ENCODE measurements at places on chromosomes 3 and 15.

DNA sequence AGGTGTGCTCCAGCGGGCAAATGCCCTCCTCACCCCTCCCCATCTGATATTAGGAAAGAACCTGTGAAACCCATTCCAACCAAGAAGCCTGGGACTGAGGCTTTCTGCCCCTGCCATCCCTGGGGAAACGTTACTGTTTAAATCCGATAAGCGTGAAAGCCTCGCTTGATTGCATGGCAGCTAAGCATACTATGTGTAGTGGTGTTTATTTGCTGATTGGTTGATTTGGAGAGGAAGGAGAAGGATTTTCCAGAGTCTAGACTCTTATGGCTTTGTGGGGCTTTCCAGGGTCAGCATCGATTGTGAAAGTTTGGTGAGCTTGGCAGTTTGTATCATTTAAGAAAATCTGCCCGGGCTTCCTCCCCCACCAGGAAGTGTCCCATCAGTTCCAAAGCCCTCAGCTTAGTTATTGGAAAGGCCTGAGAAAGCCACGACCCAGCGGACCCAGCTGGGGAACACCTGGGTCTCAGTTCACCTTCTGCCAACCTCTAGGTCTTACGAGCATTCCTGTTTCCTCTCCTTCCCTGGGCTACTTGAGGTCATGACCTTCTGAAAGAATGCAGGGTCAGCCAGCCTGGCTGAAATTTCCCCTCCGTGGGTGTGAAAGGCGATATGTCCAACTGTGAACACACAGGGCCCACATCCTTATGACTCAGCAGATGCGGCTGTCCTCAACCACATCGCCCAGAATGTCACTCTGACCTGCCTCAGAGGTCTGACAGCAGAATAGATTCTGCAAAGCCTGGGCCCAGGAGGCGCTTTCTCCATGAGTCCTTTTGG, 62.8 kb upstream of the HERC1 start:
- no peak for DNase-seq

DNA sequence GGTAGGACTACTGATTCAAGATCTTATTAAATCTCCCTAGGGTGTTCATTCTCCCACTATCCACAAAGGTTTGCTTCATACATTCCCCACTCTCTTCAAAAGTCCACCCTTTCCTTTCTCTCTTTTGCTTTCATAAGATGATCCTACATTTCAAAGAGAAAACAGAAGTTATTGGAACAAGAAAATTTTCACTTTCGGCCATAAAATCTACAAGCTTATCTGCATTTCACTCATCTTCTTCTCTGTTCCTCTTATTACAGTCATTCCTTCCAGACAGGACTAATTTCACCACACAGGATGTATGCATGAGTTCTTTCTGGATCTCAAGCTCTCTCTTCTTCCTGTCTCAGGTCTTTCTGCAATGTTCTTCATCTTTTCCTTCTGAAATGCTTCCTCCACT, 238.7 kb downstream of the ISL2 start:
- no peak for DNase-seq

DNA sequence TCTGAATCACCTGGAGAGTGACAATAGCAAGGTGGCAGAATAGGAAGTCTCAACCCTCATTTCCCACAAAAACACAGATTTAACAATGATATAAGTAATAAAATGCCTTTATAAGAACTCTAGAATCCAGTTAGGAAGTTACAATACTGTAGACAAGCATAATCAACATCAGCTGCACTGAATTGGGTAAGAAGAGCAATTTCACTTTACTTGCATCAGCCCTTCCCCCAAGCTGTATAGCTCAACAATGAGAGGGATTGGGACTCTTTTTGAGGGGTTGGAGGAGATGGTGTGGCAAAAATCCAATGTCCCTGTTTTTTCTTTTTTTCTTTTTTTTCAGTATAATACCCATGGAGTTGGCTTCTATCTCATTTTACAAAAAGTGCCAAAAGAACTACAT, 63.1 kb downstream of the SERP1 start:
- DNase-seq, result no peak

DNA sequence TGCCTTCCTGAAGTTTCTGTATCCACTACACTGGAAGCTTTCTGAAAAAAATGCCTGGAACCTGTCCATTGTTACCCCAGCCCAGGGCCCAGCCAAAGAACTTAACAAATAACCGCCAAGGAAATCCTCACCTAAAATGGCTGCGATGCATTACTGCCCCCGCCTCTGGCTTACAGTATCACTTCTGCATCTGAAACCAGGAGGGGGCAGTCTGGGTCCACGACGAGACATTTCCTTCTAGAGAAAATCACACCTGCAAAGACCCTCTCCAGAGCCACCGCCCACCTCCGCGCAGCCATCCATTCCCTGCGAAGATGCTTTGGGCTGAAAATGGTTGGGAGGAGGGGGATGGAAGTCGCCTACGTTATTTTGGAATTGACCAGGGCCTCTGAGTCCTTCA, 22.4 kb upstream of the CELF6 start:
- DNase-seq, result no peak

DNA sequence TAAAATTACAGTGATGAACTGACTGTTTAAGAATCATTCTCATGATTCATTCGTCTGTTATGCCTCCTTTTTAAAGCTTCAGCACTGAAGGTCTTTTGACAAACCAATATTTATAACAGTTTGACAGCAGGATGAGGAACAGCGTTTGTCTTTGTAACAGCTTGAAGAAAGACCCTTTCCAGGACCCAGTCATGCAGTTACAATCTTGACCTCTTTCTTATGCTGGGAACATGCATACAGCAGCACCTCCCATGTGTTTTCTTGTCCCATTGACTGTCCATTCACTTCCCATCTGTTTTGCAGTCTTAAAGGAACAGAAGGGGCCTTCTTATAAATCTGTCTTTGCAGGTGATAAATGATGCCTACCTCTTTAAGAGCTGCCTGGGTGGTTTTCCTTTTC, 87.2 kb downstream of the OPA1 start:
- DNase-seq, result no peak

DNA sequence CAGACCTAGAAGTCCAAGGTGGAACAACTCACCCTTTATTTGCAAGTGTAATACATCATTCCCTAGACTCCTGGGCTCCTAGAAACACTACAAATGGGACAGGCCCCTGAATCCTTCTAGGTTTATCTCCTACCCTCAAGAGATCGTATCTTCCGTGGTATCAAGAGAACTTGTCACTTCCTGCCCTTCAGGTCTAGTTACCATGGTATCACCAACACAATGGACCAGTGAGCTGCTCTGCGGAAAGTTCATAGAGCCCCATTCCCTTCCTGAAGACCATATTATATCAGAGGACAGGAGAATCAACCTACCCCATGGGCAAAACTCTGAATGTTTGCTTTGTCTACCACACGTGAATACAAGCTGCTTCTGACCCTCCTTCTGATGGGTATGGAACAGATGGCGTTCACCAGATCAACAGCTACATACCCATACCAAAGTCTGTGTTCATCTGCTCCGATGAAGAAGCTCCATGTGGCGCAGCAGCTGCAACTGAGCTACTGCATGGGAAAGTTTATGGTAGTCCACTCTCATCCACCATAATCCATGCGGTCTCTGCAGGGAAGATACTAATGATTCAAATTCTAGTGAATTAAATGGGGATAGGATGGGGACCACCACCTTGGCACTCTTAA, 84.6 kb upstream of the KLF13 start:
- DNase-seq, result no peak

GRCh38 chr3:54056521-54056920, 65.8 kb upstream of the CACNA2D3 start:
- DNase-seq, result no peak

GRCh38 chr3:123018683-123019082, 8.9 kb downstream of the SEMA5B start:
- no peak for DNase-seq

DNA sequence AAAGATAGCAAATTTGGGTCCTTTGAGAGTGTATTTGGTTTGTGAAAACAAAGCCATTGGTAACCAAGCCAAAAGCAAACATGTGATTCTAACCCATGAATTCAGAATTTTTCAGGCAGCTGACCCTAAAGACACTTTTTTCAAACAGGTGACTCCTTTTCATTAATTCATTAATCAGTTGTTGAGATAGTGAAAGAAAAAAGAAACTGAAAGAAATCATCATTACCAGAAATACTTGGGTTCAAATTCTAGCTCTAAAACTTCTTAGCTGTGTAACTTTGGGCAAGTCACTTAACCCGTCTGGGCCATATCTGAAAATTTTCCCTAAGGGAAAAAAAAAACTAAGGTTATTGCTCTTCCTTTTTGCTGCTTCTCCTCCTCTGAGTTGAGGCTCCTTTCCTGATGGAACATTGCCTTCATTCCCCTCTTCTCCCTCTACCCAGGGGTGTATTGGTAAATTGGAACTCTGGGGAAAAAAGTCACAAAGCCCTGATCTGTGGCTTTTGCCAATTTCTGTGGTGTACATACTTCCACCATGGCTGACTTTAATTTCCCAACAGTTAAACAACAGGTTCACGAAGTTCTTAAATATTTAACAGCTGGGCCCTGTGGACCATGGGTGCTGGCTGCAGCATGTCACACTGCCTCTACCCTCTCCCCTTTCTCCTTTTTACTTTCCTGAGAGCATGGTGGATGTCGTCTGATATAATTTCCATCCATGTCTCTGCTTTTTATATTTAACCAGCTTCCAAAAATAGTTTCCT, 120.3 kb downstream of the ASB7 start:
- no peak for DNase-seq

GRCh38 chr3:137041686-137042085, 83.9 kb downstream of the IL20RB start:
- no peak for DNase-seq

DNA sequence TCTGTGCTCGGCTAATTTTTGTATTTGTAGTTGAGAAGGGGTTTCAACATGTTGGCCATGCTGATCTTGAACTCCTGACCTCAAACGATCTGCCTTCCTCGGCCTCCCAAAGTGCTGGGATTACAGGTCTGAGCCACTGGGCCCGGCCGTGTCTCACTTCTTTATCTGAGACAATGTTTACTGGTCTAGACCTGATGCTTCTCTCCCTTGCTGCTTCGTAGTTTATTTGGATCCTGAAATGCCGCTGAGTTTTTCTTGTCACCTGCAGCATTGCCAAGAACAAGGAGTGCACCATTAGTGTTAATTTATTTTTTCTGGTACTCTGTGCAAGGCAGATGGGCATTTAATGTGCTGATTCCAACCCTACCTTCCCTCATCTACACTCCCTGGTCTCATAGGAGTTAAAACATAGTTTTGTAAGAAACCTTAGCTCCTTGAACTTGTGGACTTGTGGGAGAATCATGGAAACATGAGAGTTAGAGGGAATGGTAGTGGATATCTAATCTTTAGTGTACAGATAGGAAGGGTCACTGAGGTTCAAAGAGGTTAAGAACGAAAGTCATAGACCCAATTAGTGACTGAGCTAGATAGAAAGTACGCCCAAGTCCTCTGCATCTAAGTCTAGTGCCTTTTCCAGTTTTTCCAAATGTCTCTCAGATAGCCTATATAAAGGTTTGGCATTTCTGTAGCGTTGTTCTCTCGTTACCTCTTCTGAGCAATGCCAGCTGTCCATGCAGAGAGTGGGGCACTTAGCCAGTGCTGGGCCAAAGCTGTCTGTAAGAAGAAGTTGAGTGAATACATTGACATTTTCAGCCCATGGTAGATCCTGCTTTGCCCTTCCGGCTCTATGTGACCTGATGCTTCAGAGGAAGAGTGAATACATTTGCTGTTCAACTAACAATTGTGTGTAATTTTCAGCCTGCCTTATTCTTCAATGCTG, 244.1 kb downstream of the LPP start:
- DNase-seq, result no peak

- DNase-seq, result no peak
These were observed 528.1 kb downstream of the FOXP1 start for GRCh38 chr3:71055257-71056001.

GRCh38 chr15:93983526-93983925, 247.8 kb upstream of the MCTP2 start:
- DNase-seq, result no peak

GRCh38 chr3:86743233-86743632, 247.7 kb downstream of the VGLL3 start:
- no peak for DNase-seq

GRCh38 chr3:191792580-191792979, 331.6 kb downstream of the PYDC2 start:
- no peak for DNase-seq

DNA sequence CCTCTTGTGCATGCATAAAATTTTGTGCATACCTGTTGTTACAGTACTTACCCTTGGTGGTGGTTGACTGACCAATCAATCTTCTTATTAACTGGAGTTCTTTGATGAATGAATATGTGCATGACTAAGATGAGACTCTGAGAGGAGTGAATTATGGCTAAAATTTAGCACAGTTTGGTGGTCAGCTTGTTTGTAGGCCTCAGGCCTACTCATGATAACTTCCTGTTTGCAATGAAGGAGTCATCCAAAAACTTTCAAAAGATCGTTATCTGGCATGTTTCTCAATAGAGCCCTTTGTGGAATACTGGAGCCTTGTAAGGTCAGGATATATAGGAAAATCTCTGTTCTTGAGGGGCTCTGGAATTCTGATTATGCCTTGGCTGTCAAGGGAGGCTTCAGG, 66.5 kb downstream of the LEKR1 start:
- no peak for DNase-seq

- DNase-seq, result no peak
These were observed 54.2 kb upstream of the TMCO5A start for GRCh38 chr15:37880009-37880834.

DNA sequence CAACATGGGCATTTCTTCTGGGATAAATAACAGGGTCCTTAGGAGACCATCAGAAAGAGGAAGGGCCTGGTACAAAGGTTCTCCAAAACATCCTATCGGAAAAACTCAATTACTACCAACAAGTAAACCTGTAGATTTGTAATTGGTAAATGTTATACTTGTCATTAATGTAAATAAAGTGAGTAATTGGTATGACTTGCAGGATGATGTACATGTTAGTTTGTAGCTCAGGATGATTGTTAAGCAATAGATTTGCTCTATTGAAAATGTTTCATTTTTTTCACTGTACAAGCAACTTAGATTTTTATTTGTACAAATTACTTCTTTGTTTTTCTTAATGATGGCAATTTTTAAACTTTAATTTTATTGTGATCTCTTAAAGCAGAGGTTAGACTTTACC, 3.8 kb upstream of the SCG5 start:
- no peak for DNase-seq

DNA sequence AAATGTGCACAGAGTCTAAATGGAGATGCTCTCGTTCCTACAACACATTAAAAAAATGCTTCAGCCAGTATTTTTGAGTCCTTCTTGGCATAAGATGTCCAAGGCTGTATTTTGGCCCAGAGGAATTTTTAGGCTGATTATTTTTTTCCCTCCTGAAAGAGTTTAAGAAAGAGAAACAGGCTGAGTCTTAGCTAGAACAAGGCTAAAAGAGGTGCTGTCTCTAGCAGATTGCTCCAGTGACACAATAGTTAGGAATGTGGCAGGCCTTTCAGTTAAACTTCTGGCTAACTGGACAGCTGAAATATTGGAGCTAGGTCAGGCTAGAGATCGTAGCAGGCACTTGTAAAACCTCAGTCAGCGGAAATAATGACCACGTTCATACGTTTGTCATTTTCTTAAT, 271.4 kb upstream of the RARB start:
- DNase-seq, result no peak

Data from NCI-H187 (cell line).